Right cardiac atrium (tissue), 5 donors: ENCODE measurements at places on chromosomes 16 and 17. TPM values are rescaled to one million over a fixed set of nuclear protein-coding genes. Genes with fewer than 3 reads are reported as not detected.

SPEM2 gene
- not detected for total RNA-seq

WNT3 gene
- total RNA-seq = 1.0 TPM

SHCBP1 gene
- 1.3 TPM for total RNA-seq

BAIAP3 gene
- total RNA-seq = 0.53 TPM

PIRT gene
- not detected for total RNA-seq

CES5A gene
- total RNA-seq = 0.32 TPM

TEX19 gene
- total RNA-seq = not detected

CDRT15L2 gene
- total RNA-seq = not detected

PIK3R5 gene
- total RNA-seq = 4.9 TPM

CES3 gene
- total RNA-seq = 0.88 TPM

ZSCAN10 gene
- total RNA-seq = not detected

SCGB1C2 gene
- total RNA-seq = not detected

ZNF747 gene
- total RNA-seq = 13.7 TPM

CRYBA1 gene
- total RNA-seq = not detected

HIRIP3 gene
- 11.6 TPM for total RNA-seq
